ENCODE measurements at places on chromosomes 7 and 10.

DNA sequence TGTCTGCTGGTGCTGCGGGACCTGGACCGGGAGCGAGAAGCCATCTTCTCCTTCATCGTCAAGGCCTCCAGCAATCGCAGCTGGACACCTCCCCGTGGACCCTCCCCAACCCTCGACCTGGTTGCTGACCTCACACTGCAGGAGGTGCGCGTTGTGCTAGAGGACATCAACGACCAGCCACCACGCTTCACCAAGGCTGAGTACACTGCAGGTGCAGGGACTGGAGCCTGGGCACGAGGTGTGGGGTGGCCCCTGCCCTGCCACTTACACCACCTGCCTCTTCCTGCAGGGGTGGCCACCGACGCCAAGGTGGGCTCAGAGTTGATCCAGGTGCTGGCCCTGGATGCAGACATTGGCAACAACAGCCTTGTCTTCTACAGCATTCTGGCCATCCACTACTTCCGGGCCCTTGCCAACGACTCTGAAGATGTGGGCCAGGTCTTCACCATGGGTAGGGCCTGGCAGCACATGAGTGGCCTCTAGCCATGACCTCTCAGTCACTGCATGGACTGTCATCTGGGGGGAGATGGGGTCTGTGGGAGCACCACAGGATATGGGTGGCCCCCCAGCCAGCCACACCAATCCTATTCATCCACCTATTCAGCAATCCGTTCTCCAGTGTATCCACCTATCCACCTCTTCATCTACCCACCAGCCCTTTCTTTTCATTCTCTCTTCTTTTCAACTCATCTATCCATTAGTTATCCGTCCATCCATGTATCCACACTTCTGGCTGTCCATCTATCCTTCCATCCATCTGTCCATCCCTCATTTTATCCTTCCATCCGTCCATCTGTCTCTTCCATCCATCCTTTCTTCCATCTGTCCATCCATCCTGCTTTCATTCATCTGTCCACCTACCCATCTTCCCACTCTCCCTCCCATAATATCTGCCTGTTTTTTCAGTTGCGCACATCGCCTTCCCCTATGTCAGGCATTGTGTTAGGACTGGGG lies 34.5 kb upstream of the VSIR start:
- no peak for DNase-seq

DNA sequence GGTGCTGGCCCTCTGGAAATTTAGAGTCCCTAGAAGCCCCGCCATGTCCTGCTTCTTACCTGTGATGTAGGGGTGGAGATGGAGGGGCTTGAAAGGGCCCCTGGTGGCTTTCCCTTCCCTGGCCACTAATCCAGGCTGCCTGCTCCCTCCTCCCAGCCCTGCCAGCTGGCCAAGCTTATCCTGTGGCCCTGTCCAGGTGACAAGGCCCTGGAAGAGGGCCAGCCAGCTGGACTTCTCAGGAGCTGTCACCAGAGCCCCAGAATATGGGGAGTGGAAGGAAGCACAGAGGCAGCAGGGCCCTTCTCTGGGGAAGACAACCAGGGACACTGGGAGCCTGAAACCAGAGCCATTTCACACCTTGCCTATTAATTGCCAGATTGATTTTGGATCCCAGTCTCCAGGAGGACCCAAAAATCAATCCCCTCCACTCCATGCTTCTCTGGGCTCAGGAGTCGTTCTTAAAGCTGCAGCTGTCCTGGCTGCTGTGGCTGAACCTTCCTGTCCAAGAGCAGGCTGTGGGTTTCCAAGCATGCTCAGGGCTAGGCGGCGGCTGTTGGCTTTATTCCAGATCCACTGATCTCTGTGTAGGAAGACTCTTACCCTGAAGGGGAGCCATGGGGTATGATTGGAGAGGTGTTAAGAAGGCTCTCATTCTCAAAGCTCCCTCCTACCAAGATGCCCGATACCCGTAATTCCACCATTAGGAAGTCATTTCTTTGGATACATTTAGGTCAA lies 52.6 kb upstream of the PCBD1 start:
- DNase-seq, result no peak

DNA sequence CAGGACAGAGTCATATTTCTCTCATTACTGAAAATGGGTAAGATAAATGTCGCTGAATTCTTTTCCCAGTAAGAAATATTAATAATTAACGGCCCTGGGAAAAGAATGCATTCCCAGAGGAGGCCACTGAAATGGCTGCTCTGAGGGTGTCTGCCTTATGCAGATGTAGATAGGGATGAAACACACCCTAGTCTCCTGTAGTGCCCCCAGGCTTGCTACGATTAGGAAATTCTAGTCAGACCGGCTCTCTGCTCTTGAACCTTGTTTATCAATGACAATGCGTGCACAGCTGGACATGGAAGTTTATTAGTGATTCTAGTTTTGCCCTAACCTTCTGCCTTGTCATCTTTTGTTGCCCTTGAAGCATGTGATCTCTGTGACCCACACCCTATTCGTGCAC lies 291.1 kb downstream of the ZNF248 start:
- no peak for DNase-seq

DNA sequence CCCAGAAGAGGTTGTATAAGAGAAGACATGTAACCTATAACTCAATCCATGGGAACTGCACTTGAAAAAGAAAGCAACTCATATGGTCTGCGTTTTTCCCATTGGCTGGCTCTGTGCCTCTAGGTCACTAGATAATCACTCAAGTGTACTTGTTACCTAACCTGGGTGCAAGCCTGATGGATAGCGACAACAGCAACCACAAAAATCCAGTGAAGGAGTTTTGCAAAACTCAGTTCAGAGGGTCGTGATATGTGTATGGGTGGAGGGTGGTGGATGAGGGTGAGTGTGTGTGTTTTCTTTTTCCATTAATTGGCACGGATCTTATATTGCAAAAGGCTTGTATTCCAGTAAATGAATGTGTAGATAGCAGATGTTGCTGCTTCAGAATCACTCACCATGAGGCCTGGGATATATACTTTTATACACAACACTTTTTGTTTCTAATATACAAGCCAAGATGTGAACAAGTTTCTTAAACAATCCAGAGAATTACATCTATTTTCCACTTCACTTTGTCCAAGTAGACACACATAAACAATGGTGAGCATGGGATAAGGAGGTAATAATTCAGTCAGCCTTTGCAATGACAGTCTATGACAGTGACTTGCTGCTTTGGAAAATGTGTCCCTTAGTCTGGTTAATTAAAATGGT lies 286.9 kb upstream of the DKK1 start:
- DNase-seq, result no peak

DNA sequence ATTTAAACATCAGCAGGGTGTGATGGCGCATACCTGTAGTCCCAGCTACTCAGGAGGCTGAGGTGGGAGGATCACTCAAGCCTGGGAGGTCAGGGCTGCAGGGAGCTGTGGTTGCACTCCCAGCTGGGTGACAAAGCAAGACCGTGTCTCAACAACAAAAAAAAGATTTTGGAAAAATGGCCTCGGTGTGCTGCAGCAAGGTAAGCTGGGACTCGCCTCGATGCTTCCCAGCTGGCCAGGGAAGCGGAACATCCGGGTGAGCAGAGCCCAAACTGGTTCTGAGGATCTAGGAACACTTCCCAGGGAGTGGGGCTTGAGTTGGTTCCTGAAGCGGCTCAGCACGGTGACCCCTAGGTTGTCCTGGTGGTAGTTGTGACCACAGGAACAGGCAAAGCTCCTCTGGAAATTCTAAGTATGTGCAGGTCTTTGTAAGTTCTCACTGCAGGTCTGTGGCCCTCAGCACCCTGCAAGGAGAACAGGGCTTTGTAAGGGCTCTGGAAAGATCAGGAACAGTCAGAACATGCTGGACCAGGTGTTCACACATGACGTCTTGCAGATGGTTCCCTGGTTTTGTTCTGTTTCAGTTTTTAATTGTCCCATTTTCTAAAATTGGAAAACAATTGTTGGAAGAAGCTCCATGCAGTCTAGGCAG lies 38.6 kb upstream of the ZMIZ2 start:
- no peak for DNase-seq

GRCh38 chr7:73397521-73398281 lies 35.9 kb upstream of the FZD9 start:
- no peak for DNase-seq

GRCh38 chr10:132544744-132545658 lies 7.4 kb downstream of the INPP5A start:
- DNase-seq, result no peak

- no peak for DNase-seq
Observed at GRCh38 chr7:92880212-92881090, 44.1 kb upstream of the CDK6 start.

DNA sequence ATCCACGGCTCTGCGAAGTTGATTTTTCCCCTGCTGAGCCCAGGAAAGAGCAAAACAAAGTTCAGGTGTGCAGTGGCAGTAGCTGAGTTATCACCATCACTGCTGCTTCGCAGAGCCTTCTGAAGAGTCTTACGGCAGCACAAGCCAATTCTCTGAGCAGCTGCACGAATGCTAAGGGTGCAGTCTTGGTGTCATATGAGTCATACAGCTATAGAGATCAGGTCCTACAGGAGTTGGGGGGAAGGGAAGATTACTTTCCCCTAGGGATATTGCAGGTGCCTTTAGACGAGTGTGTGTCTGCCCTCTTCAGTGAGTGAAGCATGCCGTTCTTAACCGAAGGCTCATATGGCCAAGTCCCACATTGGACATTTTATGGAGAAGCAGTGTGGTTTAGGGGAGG lies 227.8 kb downstream of the CELF2 start:
- DNase-seq, result no peak

GRCh38 chr7:41114131-41114530 lies 588.8 kb downstream of the INHBA start:
- DNase-seq, result no peak

GRCh38 chr10:18145652-18146051 lies 5.4 kb downstream of the CACNB2 start:
- DNase-seq, result no peak

GRCh38 chr10:44998146-44998631 lies 2.5 kb upstream of the ZNF22 start:
- no peak for DNase-seq

DNA sequence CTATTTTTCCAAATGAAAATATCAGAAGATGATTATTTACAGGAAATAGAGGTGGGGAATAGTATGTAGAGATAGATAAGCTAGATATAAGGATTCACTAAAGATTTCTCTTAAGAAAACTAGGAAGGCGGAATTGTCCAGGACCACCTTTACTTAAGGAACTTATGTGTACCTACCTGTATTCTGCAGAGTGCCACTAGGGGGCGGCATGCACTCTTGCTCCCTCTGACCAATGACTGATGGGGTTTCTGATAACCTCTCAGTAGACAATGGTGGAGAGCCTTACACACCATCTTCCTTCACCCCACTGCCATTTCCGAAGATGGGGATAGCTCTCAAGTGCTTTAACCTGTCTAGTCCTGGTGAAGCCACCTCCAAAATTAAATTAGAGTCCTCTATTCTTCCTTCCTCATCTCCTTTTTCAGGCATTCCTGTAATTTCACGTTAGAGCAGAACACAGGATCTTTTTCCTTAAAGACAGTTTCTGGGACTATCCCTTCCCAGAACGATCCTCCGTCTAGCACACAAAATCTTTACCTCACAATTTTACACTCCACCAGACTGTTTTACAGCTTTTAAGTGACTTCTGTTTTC lies 453.1 kb downstream of the SORCS1 start:
- DNase-seq, result peak; percentile 1

DNA sequence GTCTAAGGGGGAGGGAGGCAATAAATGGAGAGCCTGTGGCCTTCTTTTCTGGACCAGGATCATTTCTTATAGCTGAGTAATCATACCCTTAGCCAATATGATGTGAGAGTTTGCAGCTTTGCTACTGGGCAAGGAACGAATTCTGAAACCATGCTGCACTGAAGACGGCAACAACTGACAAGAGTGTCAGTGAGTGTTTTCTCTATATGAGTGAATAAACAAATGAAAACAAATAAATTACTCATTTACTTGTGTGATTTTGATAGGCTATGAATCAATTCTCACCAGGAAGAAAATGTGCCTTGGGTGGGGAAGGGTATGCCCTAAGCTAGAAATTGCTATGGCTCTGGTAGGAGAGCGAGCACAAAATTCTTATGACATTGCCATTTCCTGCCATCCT lies 79.4 kb upstream of the LRRN3 start:
- DNase-seq, result no peak

GRCh38 chr10:3532644-3533043 lies 252.4 kb downstream of the KLF6 start:
- no peak for DNase-seq

GRCh38 chr7:148982654-148983199 lies 45.6 kb downstream of the PDIA4 start:
- DNase-seq, result no peak

DNA sequence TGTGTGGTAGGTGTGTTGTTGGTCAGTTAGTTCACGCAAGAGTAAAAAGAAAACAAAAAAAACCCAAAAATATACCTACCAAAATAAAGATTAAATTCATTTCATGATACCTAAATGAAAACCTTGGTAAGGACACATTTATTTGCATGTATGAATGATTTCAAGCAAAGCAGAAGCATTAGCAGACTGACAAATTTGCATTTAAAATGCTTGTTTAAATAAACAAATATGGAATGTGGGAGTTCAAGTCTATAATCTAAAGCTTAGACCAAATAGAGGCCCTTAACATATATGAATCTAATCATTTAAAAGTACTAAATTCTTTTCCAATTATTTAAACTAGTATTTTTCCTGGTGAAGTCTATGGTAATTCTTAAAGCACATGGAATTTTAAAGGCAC lies 35.8 kb downstream of the GNAT3 start:
- no peak for DNase-seq

DNA sequence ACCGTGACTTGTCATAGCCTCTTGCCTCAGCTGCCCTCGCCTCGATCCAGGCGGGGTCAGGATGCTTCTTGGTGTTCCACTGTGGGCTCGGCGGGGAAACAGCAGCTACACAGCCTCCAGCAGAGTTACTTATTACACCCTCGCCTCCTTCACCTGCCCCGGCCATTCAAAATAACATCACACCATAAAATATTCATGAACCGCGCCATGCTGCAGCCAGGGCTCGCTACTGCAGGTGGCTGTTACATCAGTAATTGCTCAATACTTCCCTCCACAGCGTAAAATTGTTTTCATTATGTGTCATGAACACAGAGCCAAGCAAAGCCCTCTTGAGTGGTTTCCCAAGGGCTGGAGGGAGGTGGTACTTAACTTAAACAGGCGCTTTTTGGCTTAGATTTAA lies 241.5 kb upstream of the SP8 start:
- no peak for DNase-seq

GRCh38 chr7:131873581-131873980 lies 317.2 kb upstream of the PODXL start:
- no peak for DNase-seq

DNA sequence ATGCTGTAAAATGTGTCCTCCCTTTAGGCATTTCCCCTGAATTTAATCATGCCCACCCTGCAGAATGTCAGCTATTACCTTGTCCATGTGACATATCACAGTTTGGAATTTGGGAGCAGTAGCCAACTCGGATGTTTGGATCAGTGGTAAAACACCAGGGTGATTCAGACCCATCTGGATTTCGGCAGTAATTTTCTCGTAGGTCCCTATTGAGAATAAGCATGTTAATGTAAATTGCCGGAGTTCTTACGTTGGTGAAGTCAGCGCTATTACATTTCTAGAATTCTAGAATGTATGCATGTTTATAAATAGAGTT lies 44.1 kb downstream of the HGF start:
- no peak for DNase-seq

GRCh38 chr7:75916685-75917634 lies 2.0 kb downstream of the POR start:
- DNase-seq, result no peak

- DNase-seq, result no peak
Observed at GRCh38 chr10:22682237-22683139, 31.9 kb downstream of the PIP4K2A start.

GRCh38 chr10:89390476-89391225 lies 1.8 kb upstream of the IFIT1 start:
- DNase-seq, result no peak
